Effector CD4-positive, alpha-beta T cell (primary cell): ENCODE measurements at places on chromosomes 1 and 21.

- DNase-seq = no peak
Observed at GRCh38 chr1:45353685-45354084, 13.4 kb upstream of the MUTYH start.

- no peak for DNase-seq
Observed at GRCh38 chr1:21670956-21671902, 2.1 kb upstream of the RAP1GAP start.

GRCh38 chr1:86207323-86207722, 50.8 kb upstream of the COL24A1 start:
- no peak for DNase-seq

- no peak for DNase-seq
Observed at GRCh38 chr1:109060707-109061106, 15.1 kb downstream of the TAF13 start.

DNA sequence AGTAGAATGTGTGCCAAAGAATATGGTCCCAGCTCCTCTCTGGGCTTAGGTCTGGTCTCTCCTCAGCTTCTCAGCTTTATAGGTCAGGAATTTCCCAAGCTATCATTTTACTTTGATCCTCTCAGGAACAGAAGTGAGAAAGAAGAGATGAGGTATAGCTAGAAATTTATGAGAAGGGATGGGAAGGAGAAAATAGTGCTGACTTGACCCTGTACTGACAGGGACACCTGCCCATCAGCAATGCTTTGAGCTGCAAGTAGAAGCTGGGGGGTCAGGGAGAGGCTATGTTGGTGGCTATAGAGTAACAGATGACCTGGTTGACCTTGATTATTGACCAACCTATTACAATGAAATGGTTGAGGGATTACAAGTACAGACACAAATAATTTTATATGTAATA, 75.0 kb downstream of the XCL2 start:
- no peak for DNase-seq

GRCh38 chr1:204260601-204261197, 46.9 kb upstream of the GOLT1A start:
- no peak for DNase-seq

DNA sequence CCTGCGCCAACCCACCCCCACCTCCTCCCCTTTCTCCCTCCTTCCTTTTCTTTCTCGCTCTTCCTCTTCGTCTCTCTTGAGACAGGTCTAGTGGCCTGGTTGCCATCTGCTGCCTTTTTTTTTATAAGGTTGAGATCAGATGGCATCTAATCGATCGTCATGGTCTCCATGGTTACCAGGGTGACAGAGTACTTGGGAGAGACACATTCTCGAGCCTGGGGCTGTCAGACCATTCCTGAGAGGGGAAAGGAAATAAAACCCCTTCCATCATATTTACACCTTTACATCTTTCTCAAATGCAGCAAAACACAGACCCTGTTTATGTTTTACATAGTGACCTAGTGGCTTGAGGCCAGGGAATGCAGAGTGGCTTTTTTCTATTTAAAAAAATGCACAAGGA, 53.5 kb upstream of the SLC22A15 start:
- no peak for DNase-seq

- no peak for DNase-seq
Observed at GRCh38 chr1:112465122-112465521, 43.6 kb upstream of the WNT2B start.

- DNase-seq = no peak
Observed at GRCh38 chr1:14955402-14955801, 198.1 kb upstream of the TMEM51 start.
